ENCODE measurements at places on chromosomes 11 and 22.

GRCh38 chr11:73428227-73428626, 52.0 kb downstream of the RELT start:
- DNase-seq: no peak

- no peak for DNase-seq
These were observed 86.8 kb downstream of the TEAD1 start for GRCh38 chr11:12761029-12761428.

GRCh38 chr11:113977071-113977490, 2.2 kb downstream of the HTR3A start:
- no peak for DNase-seq

DNA sequence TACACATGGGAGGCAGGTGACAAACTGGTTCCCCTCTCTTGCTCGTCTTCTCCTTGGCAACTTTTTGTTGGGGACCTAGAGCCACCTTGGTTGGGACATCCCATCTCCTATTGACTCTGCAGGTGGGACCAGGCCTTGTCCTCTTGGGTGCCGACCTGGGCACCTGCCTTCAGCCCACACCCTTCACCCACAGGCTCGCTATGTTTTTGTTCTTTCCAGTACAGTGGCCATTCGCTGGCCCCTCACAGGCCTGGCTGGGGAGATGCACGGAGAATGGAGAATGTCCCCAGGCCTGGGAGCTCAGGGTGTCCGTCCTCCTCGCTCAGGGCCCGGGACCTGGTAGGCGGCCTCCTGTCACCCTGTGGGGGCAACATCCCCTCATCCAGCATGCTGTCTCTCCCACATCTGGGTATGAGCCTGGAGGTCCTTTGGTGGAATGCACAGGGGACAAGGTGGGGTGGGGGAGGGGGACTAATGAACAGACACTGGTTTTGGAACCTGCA, 14.9 kb upstream of the OMP start:
- no peak for DNase-seq

DNA sequence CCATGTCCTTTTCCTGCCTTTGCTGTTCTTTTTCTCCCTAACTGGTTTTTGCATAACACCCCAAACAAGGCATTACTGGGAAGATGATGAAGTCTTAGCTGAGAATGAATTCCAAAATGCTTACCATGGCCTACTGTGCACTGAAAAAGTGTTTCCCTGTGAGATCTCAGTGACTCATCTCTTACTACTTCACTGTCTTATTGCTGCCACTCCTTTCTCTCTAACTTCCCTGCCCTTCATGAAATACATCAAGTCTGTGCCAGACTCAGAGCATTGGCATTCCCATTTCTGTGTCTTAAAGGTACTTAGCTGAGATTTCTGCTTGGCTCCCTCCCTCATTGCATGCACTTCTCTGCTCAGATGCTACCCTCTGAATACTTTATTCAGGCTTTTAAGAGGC, 49.1 kb upstream of the MUC15 start:
- no peak for DNase-seq

DNA sequence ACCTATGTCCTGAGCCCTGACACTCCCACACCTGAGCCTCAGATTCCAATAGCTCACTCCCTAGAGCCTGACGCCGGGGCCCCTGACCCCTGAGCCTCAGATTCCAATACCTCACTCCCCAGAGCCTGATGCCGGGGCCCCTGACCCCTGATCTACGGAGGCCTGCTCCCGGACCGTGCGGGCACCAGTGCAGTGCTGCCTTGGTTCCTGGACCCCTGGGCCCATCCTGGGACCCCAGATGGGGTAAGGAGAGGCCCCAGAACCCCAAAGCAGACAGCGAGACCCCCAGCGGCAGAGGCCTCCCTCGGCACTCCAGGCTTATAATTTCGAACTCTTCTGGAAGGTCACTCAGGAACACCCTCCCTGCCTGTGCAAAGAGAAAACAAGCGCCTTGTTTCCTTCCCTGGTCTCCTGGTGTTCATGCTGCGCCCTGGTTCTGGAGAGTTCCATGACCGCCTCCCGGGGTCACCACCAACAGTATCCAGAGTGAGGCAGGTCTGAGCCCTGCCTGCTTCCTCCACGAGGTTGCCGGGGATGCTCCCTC, 7.5 kb downstream of the SUSD2 start:
- DNase-seq: no peak

DNA sequence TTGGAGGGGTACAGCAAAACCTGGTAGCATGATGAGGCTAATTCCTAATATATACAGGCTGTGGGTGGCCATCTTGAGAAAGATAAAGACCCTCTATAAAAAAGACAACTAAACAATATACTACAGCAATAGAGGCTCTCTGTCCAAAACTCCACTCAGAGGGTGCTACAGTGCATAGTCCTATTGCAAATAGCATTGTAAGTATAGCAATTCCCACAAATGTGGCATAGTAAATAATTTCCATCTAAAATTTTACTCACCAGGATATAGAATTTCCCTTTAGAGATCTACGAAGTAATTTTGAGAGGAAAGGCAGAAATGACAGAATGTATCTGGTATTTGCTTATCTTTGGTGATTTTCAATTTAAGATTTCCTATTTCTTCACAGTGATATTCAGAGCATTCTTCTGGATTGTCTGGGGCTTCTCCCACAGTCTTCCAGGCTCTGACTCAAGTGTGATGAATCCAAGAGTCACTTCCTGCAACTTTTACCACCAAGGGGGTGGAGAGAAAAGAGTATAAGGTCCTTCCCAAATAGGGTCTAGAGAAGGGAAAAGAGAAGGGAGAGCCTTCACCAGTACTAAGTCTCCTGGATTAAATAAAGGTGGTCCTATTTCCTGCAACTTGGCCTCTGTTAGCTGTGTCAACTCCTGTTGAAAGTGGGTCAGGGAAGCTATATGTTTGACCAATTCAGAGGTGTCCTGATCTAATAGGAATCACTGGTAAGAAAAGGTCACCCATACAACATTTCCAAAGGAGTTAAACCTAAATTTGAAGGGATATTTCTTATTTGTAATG, 1054.7 kb upstream of the CNTN5 start:
- no peak for DNase-seq

DNA sequence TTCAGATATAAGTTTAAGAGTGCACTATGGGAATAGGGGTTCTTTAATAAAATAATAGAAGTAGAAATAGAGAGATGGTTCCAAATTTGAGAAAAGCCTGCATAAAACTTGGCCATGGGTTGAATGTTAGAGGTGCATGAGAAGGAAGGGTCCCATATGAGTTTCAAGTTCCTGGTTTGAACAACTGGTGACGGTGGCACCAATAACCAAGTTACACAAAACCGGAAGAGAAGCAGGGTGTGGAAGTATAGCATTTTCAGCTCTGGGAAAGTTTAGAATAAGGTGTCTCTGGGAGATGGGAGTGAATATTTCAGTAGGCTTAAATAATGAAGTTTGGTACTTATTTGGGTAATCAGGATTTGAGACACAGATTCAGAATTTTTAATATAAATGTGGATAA, 2.4 kb downstream of the CASP1 start:
- no peak for DNase-seq
